ENCODE measurements at places on chromosomes 12 and 14.

DNA sequence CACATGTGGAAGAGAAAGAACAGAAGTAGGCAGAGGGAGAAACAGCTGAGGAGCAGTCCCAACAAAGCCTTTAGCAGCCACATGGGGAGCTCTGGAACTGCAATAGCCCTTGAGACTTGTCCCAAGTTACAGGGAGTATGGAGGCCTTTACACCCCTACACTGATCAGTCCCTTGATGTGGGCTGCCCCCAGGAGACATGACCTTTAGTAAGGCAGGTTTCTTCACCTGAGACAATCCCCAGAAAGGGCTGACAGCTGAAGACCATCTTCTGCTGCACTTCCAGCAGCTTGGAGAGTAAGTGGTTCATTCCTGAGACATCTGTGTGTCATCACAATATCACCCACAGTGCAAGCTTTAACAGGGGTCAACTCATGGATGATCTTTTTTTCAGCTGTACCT is 8.6 kb upstream of the SNAPC1 start:
- DNase-seq = no peak

GRCh38 chr12:108772247-108772646 is 40.9 kb upstream of the CORO1C start:
- peak; percentile 77 for DNase-seq

- no peak for DNase-seq
These were observed 51.3 kb upstream of the GALNT9 start for GRCh38 chr12:132380641-132381040.

DNA sequence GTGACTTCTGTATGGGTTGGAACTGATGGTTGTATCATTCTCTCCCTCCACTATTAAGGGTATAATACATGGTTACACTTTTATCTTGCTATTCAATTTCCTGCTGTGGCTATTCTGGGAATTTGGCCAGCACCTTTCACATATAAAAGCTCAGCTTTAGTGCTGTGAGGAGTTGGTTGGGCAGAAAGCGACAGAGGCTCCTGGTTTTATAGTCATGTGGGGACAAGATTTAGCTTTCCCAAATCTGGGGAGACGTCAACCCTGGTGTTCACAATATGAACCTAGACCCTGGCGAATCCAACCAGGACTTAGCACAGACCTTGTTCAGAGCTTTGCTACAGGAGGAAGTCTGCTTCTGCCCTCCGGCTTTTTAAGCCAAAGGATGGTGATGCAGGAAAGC is 36.5 kb downstream of the FOS start:
- no peak for DNase-seq

- no peak for DNase-seq
These were observed at the start of gene GLT8D2 for GRCh38 chr12:104049903-104050356. TSS of gene GLT8D2 (minus strand) at chr12:104050187. CDS start at chr12:104019648, 30,539 bp downstream.

DNA sequence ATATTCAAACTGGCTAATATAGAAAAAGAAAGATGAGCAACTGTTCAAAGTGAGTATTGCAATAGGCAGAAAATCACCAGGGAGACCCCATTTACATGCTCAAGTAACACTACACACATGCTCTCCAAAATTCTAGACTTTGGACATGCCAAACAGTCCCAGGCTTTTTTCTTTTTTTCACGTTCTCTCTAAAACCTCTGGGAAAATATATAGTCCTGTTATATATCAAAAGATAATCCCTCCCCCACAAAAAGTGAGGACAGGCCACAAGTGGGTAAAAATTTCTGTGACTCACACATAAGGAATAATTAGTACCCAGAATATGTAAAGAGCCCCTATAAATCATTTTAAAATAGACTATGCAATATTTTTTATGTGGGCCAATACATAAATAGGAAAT is 55.2 kb downstream of the EFCAB11 start:
- DNase-seq = no peak

GRCh38 chr12:58703866-58704265 is 216.4 kb downstream of the LRIG3 start:
- no peak for DNase-seq

DNA sequence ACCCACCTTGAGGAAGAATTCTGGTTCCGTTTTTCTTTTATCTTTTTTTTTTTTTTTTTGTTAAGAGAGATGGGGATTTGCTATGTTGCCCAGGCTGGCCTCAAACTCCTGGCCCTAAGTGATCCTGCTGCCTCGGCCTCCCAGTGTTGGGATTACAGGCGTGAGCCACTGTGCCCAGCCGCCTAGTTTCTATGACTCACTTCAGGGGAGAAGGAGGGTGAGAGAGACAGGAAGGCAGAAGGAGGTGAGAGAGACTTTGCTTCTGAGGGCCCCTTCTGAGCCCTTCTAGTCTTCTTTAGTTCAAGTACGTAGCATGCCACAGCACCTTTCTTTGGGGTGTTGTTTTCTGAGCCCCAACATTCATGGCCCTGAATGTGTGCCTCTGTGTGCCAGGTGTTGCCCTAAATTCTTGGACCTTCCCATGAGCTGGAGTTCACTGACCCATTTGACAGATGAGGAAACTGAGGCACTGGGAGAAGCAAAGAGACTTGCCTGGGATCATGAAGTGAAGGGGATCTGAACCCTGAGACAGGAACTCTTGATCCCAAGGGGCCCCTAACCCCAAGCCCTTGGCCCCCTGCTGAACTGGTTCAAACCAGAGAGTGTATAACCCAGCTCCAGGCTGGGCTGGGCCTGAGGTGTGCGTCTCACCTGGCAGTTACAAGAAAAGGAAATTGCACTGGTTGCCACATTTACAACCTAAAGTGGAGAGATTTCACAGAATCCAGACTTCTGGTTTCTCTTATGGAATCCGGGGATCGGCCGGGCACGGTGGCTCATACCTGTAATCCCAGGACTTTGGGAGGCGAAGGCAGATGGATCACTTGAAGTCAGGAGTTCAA is 20.8 kb downstream of the SH2B3 start:
- no peak for DNase-seq

- DNase-seq = no peak
These were observed 7.6 kb upstream of the CCDC184 start for GRCh38 chr12:48175613-48176416.

DNA sequence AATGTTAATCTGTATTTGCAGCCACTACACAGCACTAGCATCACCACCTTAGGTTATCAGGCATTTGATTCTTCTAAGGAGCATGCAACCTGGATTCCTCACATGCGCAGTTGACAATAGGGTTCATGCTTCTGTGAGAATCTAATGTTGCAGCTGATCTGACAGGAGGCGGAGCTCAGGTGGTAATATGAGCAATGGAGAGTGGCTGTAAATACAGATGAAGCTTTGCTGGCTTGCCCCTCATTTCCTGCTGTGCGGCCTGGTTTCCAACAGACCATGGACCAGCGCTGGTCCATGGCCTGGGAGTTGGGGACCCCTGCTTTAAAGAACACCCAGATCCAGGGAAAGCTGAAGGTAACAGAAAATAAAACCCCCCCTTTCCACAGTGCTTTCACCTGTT is 51.0 kb downstream of the TMX1 start:
- DNase-seq = no peak

DNA sequence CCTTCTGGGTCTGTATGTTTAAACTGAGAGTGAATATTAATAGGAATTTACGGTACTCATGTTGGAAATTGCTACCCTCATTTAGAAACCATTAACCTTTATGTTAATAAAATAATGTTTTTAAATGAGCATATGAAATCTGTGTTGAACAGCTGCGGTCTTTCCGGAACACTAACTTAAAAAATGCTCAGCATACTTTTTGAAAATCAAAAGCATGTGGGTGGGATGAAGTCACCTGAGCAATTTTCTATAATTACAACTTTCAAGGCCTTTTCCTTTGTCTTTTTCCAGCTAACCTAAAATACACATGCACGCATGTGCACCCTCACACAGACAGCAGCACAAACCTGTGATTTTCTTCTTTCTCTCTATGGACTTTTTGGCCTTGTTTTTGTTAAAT is 39.8 kb downstream of the BORCS5 start:
- DNase-seq = no peak

DNA sequence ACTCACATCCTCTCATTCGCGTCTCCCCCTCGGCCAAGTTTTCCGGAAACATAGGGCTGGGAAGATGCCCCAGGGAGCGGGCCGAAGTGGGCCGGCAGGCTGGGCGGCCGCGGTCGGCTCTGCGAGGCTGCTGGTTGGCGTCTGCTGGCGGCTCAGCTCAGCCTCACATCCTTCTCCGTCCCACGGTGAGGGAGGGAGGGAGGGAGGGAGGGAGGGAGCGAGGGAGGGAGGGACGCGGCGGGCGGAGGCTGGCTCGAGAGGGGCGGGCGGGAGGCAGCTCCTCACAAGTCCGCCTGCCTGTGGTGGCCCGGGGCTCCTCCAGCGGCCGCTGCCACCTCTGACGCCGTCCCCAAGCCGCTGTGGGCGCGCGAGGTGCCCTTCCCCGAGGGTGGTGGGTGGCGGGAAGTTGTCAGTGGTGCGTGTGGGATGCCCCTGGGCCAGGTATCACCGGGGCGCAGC is 93.8 kb downstream of the RFLNA start:
- peak; percentile 81 for DNase-seq

GRCh38 chr14:75365116-75365515 is 62.7 kb upstream of the JDP2 start:
- DNase-seq = no peak

DNA sequence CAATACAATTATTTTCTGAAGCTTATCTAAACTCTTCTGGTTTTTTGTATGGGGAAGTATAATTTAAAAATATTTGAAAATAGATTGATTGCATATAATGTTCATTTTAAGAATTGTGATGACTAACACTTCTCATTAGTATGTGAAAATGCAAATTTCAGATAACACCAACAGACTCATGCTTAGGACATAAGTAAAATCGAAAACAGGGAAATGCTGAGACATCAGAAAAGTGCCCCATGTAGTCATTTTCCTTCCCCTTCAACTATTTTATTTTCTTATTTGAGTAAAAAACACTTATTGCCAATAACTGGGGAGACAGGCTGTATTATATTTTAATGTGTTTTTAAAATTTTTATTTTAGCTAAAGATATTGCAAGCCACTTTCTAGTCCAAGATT is 814.7 kb downstream of the GALC start:
- DNase-seq = no peak

Data from NCI-H2029 (cell line).